Purkinje cell (primary cell): ENCODE measurements at places on chromosomes 2 and 18. TPM values are rescaled to one million over a fixed set of nuclear protein-coding genes. Genes with fewer than 3 reads are reported as not detected.

The DTNB gene
- 4.1 and 10.1 TPM in 2 replicates for polyA plus RNA-seq

The MC4R gene
- not detected in 2 replicates for polyA plus RNA-seq

The STK39 gene
- 67.7 and 99.3 TPM in 2 replicates for polyA plus RNA-seq

The CPO gene
- polyA plus RNA-seq = 0.20 TPM in 1 of 2 replicates, not detected in the other

The MYO3B gene
- not detected in 2 replicates for polyA plus RNA-seq

The UBR3 gene
- 78.2 and 86.0 TPM in 2 replicates for polyA plus RNA-seq

The RGPD3 gene
- 0.49 TPM in 1 of 2 replicates, not detected in the other for polyA plus RNA-seq

The NEUROD1 gene
- 8.1 and 14.2 TPM in 2 replicates for polyA plus RNA-seq

The CTIF gene
- polyA plus RNA-seq = 4.4 and 6.5 TPM in 2 replicates

The ABCG8 gene
- polyA plus RNA-seq = 1.1 TPM in 1 of 2 replicates, not detected in the other

The TMEFF2 gene
- polyA plus RNA-seq = 101 and 128 TPM in 2 replicates

The CFAP65 gene
- 2.5 TPM in 1 of 2 replicates, not detected in the other for polyA plus RNA-seq

The GCKR gene
- not detected in 2 replicates for polyA plus RNA-seq

The IL36RN gene
- polyA plus RNA-seq = not detected in 2 replicates

The ANKRD62 gene
- polyA plus RNA-seq = not detected in 2 replicates

The MYO1B gene
- 8.6 and 9.1 TPM in 2 replicates for polyA plus RNA-seq

The DSG2 gene
- not detected in 2 replicates for polyA plus RNA-seq

The CCDC85A gene
- polyA plus RNA-seq = 0.19 and 0.21 TPM in 2 replicates

The DAPL1 gene
- 7.3 TPM in 1 of 2 replicates, not detected in the other for polyA plus RNA-seq

The C2orf80 gene
- 1.4 and 28.1 TPM in 2 replicates for polyA plus RNA-seq

The SPATA3 gene
- not detected in 2 replicates for polyA plus RNA-seq

The RAB17 gene
- polyA plus RNA-seq = not detected in 2 replicates

The CGREF1 gene
- polyA plus RNA-seq = 28.9 and 37.0 TPM in 2 replicates

The PSMD14 gene
- polyA plus RNA-seq = 137 and 182 TPM in 2 replicates

The CD207 gene
- not detected in 2 replicates for polyA plus RNA-seq

The MROH2A gene
- not detected in 2 replicates for polyA plus RNA-seq

The CROCC2 gene
- not detected in 2 replicates for polyA plus RNA-seq

The TMEM163 gene
- 1.6 and 3.3 TPM in 2 replicates for polyA plus RNA-seq

The SERPINB11 gene
- polyA plus RNA-seq = 1.2 TPM in 1 of 2 replicates, not detected in the other

The SEPTIN10 gene
- 3.0 and 3.2 TPM in 2 replicates for polyA plus RNA-seq

The RAB3GAP1 gene
- polyA plus RNA-seq = 40.2 and 51.4 TPM in 2 replicates

The ADAM23 gene
- 74.9 and 105 TPM in 2 replicates for polyA plus RNA-seq

The MARCHF4 gene
- polyA plus RNA-seq = 0.17 and 0.24 TPM in 2 replicates

The RAPGEF4 gene
- 28.4 and 37.7 TPM in 2 replicates for polyA plus RNA-seq
